ENCODE measurements at places on chromosomes 4 and X.
A peak's percentile ranks its signal among the peaks of the same experiment; 100 is the strongest.

DNA sequence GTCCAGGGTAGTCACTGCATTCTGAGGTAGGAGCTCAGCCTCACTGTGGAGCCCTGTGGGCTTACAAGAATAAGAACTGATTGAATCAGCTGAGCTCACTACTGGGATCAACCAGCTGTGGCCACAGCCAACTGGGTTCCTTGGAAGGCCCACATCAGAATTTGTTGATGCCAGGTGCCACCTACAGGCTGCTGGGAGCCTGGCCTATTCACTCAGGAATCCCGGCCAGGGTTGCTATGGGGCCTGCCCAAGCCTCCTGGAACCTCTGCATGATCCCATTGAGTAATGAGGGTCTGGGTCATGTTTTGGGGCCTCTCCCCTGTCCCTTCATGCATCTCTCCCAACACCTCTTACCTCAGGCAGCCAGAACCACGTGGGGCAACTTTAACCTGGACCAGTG lies 53.9 kb upstream of the KIAA1210 start:
- no peak for DNase-seq

GRCh38 chr4:39609454-39609931 lies 29.2 kb downstream of the SMIM14 start:
- no peak for DNase-seq

GRCh38 chr4:108762559-108763225 lies at the start of gene ETNPPL:
TSS of gene ETNPPL (minus strand) at chr4:108763053. CDS start at chr4:108762898, 155 bp downstream.
- peak; percentile 11 for DNase-seq

GRCh38 chrX:38505583-38505982 lies 55.8 kb upstream of the TSPAN7 start:
- no peak for DNase-seq

- DNase-seq, result no peak
Observed at GRCh38 chrX:87338510-87338909, 179.1 kb upstream of the KLHL4 start.

GRCh38 chr4:153825126-153825525 lies 36.2 kb upstream of the SFRP2 start:
- DNase-seq, result no peak

GRCh38 chr4:112923516-112923915 lies 125.9 kb upstream of the ANK2 start:
- DNase-seq, result no peak

DNA sequence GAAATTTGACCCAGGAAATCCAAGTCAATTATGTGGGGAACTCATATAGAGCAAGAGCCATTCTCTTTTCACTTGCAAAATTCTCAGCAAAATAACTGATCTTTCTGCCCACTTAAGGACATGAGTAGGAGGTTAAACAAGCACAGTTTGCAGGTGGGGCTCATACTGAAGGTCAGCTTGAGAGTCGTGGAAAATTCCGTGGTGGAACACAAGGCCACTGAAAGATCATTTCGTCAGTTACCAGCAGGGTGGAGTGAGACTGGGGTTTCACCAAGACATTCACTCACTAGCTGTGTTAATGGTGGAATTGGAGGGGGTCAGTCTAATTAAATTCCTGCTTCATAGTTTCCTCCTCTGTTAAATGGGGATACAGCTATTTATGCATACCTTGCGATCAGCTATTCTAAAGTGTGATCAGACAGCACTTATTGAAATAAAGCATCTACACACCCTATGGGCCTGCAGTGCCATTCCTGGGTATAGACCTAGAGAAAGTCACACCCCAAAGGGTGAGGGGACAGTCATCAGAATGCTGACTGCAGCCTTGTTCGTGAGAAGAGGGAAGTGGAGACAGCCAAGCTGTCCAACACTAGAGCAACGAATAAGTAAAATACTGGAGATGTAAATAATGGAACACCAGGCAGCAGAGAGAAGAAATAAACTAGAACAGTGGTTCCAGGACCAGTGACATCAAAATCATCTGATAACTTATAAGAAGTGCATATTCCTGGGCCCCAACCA lies 42.7 kb upstream of the CLNK start:
- no peak for DNase-seq

DNA sequence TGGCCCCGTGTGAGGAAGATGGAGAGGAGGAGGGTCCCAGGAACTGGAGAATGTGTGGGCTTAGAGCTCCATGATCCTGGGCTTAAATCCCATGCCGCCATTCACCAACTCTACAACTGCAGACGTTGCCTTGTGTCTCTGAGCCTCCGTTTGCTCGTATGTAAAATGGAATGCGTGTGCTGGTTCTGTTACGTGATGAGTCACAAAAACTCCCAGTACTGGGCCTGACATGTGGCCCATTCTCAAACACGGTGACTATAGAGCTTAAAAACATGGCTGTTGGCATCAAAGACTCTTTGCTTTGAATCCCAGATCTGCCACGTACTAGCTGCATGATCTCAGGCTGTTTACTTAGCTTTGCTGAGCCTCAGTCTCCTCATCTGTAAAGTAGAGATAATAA lies 13.0 kb upstream of the AFAP1 start:
- DNase-seq, result no peak

- no peak for DNase-seq
Observed at GRCh38 chr4:152115794-152116193, 355.0 kb upstream of the GATB start.

DNA sequence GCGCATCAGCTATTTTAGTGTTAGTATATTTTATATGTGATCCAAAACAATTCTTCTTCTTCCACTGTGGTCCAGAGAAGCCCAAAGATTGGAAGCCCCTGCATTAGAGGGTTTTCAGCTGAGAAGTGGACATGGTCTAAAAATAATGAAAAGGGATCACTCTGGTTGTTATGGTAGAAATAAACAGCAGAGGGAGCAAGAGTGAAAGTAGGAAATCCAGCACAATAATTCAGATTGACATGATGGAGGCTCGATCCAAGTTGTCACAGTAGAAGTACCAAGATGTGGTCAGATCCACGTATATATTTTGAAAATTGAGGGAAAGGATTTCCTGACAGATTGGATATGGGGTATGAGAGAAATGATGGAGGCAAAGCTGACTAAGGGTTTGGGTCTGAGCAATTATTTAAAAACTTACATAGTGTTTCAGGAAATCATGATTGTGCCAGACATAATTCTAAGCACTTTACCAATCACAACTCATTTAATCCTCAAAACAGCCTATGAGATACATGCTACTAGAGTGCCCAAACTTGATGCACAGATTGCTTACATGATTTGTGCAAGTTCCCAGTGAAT lies 17.0 kb upstream of the TMEM144 start:
- DNase-seq, result no peak

DNA sequence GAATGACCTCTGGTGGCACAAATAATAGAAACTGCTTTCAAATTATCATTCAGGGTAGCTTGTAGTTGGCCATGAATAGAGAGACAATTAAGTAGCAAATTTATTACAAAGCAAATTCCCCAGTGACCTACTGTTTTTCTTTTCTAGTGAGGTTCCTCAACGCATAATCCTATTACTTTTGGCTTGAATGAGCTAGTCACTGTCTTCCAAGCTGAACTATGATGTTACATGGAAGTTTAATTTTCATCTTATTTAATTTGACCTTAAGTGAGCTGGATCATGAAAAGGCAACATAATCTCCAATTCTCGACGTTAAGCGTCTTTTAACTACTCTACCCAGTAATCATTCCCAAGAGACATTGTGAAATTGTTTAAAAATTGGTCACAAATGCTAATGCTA lies 347.4 kb upstream of the MAGEB2 start:
- DNase-seq, result no peak

GRCh38 chrX:122113376-122113775 lies 1066.0 kb downstream of the GLUD2 start:
- DNase-seq, result no peak

GRCh38 chr4:81389720-81390119 lies 82.0 kb downstream of the RASGEF1B start:
- DNase-seq, result no peak

GRCh38 chrX:131725001-131725654 lies 181.3 kb downstream of the OR13H1 start:
- no peak for DNase-seq

DNA sequence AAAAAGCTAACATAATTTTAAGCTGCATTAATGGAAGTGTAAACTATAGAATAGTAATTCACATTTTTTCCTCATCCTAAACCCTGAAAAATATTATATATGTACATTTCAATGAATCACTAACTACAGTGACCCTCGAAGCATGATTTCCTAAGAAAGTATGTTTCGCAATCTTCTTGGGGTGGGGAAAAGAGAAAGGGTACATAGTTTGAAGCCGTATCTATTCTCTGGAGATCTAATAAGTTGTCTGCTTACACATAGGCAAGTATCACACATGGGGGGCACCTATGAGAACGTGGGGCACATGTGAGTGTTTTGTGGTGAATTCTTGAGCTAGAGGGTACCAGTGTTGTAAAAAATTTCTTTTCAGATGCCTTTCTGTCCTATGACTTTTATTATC lies 71.2 kb downstream of the JADE1 start:
- no peak for DNase-seq

- no peak for DNase-seq
Observed at GRCh38 chrX:154374313-154375155, at the start of gene FLNA. TSS of gene FLNA (minus strand) at chrX:154374634. CDS start at chrX:154371245, 3,389 bp downstream.

DNA sequence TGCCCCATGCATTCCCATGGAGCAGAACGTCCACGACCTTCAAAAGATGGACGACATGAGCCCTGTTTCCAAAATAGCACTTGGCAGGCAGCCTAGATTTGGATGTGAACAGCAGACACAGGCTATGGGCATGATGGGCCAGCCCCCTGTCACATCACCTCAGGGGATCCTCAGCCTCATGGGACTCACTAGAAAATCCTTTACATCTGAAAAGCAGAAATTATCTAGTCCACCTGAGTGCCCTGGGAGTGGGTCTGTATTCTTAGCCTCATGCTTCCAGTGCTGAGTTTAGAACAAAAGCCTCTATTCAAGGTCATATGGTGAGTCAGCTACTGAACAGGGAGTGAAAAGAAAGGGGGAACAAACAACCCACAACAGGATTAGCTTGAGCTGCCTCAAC lies 35.8 kb downstream of the GRIA3 start:
- no peak for DNase-seq

DNA sequence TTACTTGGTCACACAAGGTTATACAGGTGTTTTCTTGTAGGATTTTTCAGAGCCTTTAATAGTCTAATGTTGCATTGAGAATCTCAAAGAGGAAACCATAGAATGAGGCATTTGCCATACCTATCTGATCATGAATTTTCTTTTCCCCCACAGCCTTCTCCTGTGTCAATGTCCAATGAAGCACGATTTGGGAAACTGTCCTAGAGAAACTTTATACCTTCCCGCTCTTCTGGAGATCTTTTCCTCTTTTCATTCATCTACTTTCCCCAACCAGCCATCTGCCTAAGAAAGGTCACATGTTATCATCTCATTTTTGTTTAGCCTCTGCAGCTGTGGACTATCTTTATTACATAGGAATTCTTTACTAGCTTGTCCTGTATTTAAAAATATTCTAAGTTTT lies 19.9 kb downstream of the VSIG4 start:
- DNase-seq, result no peak

GRCh38 chr4:57602141-57602540 lies 492.0 kb upstream of the IGFBP7 start:
- no peak for DNase-seq

DNA sequence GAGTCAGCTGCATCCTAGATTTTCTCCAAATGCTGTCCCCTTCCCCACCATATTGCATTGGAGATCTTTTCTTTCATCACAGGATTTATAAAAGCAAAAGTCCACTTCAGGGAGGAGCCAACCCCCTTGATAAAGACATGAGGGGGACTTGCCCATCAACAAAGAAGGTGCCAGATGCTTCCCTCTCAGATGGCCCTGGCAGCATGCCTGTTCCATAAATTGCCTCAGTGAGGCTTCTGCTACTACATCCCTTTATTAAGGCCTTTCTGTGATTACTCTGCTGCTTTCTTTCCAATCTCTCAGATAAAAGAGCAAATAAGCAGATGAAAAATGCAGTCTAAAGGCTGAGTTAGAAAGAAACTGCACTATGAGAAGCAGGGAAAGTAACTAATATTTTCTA lies 511.6 kb downstream of the PACRGL start:
- DNase-seq, result no peak

DNA sequence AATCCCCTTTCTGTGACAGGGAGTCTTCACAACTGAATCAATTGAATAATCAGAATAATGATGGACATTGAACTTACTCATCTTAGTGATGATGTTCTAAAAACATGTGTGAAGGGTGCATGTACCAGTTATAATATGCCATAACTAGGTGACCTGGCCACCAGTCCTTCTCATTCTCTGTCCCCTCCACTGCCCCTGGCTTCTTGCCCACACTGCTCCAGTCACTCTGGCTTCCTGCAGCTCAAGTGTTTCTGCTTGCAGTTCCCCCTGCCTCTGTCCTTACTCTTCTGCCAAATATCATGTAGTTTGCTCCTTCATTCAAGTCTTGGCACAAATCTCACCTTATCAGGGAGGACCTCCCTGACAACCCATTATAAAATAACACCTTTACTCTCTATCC lies 168.1 kb upstream of the SLC7A11 start:
- no peak for DNase-seq

GRCh38 chrX:130108647-130109428 lies 1.5 kb downstream of the ELF4 start:
- no peak for DNase-seq

DNA sequence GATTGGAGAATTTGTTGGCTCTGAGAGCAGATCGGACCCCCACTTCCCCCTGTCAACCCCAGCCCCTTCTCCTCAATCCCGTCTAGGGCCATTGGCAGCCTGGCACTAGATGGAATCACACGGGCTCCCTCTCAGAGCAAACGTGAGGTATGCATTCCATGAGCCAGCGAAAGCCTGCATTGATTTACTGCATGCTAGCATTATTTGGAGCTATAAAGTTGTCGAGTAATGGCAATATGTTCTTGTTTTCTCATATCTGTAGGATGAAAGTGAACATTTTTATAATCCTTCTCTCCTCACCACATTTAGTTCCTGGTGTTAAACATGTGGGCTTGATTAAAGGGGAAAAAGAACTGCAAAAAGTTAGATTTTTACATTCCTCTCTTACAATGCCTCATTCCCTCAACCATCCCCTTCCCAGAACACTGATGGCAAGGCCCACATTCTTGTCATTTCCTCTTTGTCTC lies 159.2 kb downstream of the SPRY1 start:
- no peak for DNase-seq

DNA sequence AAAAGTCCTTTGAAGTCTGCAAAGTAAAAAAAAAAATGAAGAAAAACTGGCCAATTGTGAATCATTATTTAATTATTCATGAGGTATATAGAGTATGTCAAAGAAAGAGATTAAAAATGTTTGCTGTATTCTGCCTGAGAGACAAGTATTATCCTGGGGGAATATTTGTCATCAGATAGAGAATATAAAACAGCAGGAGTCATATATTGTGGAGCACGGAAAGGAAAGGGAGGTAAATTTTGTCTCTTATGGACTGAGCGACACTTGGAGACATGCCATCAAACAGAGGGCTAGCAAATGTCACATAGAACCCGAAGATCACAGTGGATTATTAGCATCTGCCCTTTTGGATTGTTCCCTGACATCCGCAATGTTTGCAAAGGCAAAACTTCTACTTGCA lies 39.2 kb upstream of the FAT1 start:
- no peak for DNase-seq

DNA sequence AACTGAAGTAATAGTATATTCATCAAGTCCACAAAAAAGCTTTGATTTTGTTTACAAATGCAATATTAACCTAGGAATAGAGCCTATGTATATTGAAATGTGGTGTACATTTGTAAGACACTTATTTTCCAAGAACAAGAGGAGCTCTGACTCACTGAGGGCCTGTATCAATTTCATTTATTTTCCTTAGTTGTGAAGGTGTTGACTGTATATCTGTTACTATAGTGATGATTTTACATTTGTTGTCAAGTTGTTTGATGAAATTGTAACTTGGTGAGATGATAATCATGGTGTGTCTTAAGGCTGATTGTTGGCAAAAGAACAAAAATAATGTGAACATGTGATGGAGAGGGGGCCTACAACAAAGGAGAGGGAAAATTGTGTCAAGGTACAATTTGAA lies 274.9 kb upstream of the TEX13A start:
- no peak for DNase-seq
